ENCODE measurements at places on chromosomes 5 and 9.

GRCh38 chr5:151240924-151241635 is 11.9 kb upstream of the GM2A start:
- no peak for DNase-seq

GRCh38 chr5:72559866-72560766 is 52.9 kb upstream of the ZNF366 start:
- DNase-seq, result no peak

DNA sequence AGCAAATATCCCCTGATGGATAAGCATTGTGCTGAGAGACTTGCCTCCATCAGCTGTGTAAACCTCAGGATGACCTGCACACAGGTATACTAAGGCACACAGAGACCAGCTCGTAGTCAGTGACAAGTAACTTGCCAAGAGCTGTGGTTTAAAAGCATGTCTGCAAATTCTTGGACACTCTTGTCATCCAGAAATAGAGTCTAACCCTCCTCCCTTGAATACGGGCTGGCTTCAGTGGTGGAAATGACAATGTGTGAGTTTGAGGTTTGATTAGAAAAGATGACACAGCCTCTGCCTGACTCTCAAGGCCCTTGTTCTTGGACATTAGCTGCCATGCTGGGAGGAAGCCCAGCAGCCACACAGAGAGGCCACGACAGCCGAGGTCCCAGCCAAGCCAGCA is 114.4 kb downstream of the GADD45G start:
- no peak for DNase-seq

DNA sequence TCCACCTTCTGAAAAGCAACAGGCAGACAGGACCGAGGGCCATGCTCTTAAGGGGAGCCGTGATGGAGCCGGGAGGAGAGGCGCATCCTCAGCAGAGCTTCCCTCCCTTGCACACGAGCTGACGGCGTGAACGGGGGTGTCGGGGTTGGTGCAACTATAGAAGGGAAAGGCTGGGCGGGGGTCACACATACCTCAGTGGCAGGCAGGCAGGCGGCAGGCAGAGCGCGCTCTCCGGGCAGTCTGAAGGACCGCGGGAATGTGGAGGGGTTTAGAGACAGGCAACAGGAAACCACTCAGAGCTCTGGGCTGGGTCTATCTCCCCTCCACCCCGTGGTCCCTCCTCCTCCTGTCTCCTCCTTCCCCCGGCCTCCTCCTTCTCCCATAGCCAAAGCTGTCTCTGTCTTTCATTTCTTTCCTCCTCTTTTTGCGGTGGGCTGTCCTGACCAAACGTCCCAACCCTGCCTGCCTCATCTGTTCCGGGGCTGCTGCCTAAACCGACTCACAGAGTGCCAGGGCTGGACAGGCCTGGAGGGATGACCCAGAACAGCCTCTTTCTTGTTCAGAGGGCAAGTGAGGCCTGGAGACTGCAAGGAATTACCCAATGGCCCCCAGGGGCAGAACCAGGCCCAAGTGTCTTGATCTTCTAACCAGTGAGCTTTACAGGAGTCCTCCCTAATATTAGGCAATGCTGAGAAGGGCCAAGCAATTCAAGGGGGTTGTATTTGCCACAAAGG is at the start of gene SPARC:
SPARC (minus strand) TSS at position 242 of the 734 bp plus-strand sequence. CDS start 10,727 bp downstream, outside the sequence.
- no peak for DNase-seq

GRCh38 chr5:1285141-1285540 is 9.7 kb downstream of the TERT start:
- no peak for DNase-seq

DNA sequence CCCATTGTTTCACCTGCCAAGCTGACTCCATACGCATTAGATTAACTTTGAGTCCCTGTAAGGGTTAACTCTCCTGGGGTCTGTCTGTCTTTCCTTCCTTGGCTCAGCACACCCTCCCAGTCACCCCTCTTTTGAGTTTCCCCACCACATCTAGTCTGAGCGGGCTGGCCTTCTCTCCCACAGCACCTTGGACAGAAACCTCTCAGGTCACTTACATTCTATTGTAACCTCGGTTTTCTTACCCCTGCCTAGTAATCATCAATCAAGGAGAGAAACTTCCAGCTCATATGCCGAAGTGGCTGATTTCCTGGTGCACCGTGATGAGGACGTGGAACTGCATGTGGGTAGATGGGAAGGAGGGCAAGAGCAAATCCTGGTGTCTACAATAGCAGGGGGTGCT is 102.1 kb downstream of the MYO10 start:
- no peak for DNase-seq

DNA sequence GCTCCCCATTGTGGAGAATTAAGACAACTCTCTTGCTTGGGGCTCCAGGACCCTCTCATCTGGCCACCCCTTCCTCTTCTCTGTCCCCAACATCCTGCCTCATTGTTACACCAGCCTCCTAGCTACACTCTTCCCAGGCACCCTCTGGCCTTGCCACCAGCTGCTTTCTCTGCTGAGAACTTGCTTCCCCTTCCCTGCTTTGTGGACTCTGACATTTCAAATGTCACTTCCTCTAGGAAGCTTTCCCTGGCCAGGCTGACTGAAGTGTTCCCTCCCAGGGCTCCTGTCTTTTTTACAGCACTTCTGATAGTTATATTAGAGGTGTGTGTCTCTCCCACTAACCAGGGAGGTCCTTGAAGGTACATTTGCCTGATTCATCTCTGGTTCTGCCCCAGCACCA is 194.0 kb upstream of the KLF4 start:
- no peak for DNase-seq

DNA sequence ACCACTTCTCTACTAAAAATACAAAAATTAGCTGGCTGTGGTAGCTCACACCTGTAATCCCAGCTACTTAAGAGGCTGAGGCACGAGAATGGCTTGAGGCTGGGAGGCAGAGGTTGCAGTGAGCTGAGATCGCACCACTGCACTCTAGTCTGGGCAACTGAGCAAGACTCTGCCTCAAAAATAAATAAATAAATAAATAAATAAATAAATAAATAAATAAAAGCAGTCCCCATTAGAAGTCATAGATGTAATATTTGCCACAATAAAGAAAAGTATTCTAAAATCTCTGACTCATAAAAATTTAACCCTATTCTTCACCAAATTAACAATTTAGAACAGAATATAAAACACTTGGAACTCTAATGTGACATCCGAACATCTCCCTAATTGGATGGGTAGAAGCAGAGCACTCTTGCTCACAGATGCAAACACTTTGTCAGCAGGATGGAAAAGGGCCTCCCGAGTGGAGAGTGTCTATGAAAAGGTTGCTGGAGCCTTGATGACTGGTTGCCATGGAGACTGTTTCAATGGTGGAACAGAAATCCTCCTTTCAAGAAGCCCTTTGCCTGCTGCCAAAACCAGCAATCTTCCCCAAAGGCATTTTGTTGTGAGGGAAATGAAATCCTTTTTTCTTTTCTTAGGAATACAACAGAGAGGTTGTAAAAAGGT is 38.9 kb upstream of the TRAF1 start:
- no peak for DNase-seq

GRCh38 chr5:142353071-142353472 is 28.3 kb upstream of the SPRY4 start:
- no peak for DNase-seq

DNA sequence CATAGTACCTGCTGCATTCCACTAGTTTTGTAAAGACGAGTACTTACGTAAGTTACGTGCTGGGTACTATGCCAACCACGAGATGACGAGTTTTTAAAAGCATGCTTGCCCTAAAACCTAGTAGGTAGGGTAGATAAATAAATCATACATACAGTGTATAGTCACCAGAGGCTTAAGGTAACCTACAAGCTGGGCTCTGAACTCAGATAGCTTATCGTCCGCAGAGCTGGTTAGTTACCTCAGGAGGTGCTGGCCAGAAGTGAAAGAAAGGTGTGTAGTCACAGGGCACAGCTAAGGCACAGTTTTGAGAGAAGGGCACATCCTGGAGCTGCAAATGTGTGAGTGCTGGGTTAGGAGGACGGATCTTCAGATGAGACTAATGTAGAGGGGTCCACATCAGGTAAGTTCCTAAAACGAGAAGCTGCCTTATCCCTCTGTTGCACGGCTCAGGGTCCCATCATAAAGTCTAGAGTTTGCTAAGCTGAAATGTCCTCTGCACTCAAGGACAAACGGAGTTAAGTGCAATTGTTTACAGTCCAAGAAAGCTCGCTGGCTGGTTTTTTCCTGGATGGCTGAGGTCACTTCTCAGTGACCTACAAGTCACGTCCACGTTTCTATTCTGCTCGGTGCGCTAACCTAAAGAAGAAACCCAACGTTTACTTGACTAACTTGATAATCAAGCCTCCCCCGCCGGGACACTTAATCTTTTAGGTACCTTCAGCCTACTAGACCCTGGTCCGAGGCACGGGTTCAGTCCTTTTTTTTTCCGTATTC is 1.1 kb upstream of the SNX24 start:
- DNase-seq, result no peak

DNA sequence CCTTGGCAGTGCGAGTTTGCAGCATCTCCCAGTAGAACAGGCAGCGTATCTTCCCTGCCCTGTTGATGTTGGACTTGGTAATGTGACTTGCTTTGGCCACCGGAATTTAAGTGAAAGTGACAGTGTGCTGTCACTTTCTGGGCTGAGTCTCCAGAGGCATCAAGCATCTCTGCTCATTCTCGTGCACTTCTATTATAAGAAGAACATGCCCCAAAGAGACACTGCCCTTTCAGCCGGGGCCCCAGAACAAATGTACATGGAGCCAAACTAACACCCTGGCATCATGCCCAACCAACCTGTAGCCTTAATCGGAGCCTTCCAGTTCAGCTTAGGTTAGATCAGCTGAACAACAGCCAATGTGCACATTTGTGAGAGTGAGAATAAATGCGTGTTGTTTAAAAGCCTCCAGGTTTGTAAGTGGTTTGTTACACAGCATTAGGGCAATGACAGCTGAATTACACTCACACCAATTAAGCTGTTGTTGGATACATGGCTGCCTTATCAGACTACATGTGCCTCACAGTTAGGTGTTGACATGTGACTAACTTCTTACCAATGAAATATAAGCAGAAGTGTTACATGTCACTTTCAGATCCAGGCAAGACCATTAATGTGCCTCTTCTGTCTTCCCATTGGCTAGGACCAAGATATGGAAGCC is 22.1 kb upstream of the FRMD3 start:
- no peak for DNase-seq

DNA sequence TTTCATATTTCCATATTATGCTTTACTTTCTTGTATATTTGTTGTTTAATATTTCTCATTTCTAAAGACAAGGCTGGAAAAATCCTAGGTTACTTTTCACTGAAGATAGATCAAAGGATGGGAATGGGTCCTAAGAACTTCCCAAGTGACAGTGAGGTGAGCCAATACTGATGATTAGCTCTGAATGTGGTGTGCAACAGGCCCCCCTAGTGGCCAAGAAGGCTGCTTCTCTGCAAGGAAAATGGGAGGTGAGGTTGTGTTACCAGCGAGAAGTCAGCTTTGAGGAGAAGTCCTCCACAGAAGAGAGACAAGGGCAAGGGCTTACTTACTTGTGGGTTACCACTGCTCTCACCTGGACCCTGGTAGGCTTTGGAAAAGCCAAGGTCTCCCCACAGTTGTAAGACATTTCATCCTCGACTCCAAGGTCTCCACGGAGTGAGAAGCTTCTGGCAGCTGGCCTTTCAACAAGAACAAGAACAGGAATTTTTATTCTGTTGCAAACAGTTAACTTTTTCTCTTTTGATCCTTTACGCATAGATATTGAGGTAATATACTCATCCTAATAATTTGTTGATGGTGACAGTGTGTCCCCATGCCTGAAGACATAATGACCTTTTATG is 69.9 kb downstream of the MAMDC2 start:
- DNase-seq, result no peak

- no peak for DNase-seq
Observed at GRCh38 chr9:110951805-110952539, 86.3 kb downstream of the LPAR1 start.

DNA sequence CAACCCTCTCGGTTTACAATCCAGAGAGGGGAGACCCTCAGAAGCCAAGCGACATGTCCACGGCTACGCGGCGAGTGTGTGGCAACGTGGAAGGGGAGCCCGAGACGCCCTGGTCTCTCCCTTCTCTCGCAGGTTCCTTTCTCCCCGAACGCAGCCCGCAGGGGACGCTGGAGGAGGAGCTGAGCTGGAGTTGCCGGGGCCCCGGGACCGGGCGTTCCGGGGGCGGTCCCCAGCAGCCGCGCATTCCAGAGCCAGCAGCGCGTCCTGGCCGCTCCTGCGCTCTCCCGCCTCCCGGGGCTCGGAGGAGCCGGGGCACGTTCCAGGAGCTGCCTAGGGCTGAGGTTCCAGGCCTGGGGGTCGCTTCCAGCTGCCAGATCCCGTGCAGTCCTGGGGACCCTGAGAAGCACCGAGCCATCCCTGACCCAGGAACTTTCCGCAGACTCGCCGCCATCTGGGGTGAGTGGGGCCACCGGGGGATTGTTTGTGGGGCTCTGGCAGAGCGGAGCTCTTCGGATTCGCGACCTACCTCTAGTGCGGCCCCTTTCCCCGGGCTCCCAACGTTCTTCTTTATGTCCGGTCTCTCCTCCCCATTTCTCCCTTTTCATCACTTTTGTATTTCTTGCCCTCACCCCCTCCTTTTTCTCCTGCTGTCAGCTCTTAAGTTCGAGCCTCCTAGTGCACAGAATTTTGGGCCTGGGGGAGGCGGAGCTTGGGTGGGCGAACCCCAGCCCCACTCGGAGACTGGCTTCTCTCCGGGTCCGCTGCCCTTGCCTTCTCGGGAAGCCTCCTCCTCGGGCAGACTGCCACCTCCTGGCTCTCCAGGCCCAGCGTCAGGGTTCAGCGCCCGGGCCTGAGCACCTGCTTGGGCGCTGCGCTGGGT is at the start of gene SMIM3:
SMIM3 (plus strand) TSS at position 241 of the 880 bp plus-strand sequence. CDS start 16,684 bp downstream, outside the sequence.
- peak; percentile 42 for DNase-seq

- DNase-seq, result no peak
Observed at GRCh38 chr5:147558826-147559225, 49.0 kb upstream of the DPYSL3 start.
